ENCODE measurements at places on chromosomes 12 and 14. TPM values are rescaled to one million over a fixed set of nuclear protein-coding genes. Genes with fewer than 3 reads are reported as not detected.

Gene NAB2
- 13.2 TPM for polyA plus RNA-seq

Gene RIMBP2
- polyA plus RNA-seq: 0.05 TPM

Gene DTX1
- 96.7 TPM for polyA plus RNA-seq

Gene SRGAP1
- 1.8 TPM for polyA plus RNA-seq

Gene TMTC1
- 3.4 TPM for polyA plus RNA-seq

Gene HOXC6
- 0.11 TPM for polyA plus RNA-seq

Gene METTL25
- 9.6 TPM for polyA plus RNA-seq

Gene USP30
- polyA plus RNA-seq: 4.1 TPM

Gene BDKRB1
- 0.22 TPM for polyA plus RNA-seq

Gene TAS2R10
- polyA plus RNA-seq: 0.11 TPM

Gene RASSF9
- 0.41 TPM for polyA plus RNA-seq

Gene DNAAF2
- 6.6 TPM for polyA plus RNA-seq

Data from spleen (tissue), 13 donors.